Stimulated activated memory B cell treated with anti-CD40 and anti-IgM and Interleukin-4, amounts not matched to agents 10 μg/mL and 1 μg/mL and 100 μg/mL, for 72 hours (primary cell): ENCODE measurements at places on chromosomes 12 and 14.

- ATAC-seq: peak; percentile 77
Observed at GRCh38 chr14:70886421-70887206, 20.6 kb upstream of the PCNX1 start.

DNA sequence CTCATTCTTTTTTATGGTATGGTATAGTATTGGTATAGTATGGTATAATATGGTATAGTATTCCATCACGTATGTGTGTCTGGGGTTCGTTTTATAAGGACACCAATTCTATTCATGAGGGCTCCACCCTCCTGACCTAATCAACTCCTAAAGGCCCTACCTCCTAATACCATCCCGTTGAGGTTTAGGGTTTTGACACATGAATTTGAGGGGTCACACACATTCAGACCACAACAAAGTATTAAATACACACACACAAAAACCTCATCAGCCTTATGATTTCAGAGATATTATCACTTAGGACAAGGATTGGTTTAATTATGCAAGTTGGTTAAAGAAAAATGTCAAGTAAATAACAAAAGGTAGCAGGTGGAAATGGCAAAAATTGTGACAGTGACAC, 54.1 kb upstream of the CHST11 start:
- ATAC-seq: no peak

- ATAC-seq: no peak
Observed at GRCh38 chr12:114936148-114937079, 252.4 kb upstream of the TBX3 start.

DNA sequence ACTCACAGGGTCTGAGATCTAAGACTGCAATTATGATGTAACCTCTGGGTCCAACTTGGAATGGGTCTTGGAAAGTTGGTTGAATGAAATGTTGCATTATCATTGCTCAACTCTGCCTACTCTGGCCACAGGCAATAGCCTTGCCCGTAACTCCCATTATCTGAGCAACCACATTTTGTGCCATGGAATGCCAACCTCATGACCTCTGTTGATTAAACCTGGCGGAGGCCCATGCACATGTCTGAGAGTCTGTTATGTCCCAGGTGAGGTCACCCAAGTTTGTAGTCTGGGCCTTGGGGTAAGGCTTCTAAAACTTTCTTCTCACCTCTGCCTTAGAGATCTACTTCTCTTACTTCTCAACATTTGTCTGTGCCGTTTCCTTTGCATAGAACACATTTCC, 140.9 kb downstream of the TBX5 start:
- ATAC-seq: no peak

DNA sequence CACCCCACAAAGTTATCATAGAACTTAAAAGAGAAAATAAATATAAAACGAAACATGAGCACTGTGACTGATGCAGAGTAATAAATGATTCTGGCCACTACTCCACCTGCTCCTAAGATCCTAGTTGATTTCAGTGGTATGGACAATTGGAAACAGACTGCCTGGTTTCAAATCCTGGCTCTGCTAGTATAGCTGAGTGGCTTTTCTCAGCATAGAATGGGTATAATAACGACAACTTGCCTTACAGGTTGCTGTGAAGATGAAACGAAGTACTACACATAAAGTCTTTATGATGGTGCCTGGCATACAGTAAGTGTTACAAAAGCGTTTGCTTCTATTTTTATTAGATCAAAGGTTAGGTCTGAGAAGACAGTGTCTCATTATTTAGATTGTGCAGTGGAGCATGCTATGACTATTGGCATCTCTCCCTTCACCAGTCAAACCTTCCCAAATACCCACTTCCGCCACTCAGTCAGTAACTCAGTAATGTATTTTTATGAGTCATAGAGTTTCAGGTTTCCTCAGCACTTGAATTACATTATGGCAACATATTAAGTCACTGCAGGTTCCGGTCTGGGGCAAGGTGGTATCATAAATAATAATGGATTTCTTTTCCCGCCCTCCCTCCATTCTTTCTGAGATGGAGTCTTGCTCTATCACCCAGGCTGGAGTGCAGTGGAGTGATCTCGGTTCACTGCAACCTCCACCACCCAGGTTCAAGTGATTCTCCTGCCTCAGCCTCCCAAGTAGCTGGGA, 29.7 kb upstream of the NR2C1 start:
- peak; percentile 94 for ATAC-seq

DNA sequence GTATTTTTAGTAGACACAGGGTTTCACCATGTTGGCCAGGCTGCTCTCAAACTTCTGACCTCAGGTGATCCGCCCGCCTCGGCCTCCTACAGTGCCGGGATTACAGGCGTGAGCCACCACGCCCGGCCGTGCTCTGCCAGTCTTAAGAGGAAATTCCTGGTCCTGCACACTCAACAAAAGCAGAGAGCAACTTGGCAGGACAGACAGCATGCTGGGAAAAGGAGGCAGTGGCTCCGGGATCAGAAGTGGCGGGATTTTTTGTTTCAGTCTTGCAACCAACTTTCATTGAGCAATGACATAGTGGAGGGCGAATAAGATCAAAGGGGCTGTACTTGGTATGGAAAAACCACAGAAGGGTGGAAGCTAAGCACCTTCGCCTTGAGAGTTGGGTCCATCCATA, 2.1 kb downstream of the CKAP4 start:
- no peak for ATAC-seq

GRCh38 chr14:101475456-101476257, 85.6 kb upstream of the DIO3 start:
- ATAC-seq: no peak

- ATAC-seq: no peak
Observed at GRCh38 chr12:510071-510825, 50.5 kb downstream of the B4GALNT3 start.

GRCh38 chr12:81722004-81722403, 37.1 kb downstream of the PPFIA2 start:
- ATAC-seq: no peak

DNA sequence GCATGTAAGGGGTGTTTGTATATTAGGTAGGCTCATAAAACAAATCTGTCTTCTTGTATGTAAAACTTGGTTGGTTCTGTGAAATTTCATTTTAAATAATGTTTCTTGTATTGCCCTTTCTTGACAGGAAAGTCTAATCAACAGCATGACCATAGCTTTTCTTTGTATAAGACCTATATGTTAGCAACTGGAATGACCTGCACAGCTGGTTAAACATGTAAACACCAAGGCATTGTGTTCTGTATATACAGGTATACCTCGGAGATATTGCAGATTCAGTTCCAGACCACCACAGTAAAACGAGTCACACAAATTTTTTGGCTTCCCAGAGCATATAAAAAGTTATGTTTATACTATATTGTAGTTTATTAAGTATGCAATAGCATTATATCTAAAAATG, 183.6 kb downstream of the ERC1 start:
- ATAC-seq: no peak

DNA sequence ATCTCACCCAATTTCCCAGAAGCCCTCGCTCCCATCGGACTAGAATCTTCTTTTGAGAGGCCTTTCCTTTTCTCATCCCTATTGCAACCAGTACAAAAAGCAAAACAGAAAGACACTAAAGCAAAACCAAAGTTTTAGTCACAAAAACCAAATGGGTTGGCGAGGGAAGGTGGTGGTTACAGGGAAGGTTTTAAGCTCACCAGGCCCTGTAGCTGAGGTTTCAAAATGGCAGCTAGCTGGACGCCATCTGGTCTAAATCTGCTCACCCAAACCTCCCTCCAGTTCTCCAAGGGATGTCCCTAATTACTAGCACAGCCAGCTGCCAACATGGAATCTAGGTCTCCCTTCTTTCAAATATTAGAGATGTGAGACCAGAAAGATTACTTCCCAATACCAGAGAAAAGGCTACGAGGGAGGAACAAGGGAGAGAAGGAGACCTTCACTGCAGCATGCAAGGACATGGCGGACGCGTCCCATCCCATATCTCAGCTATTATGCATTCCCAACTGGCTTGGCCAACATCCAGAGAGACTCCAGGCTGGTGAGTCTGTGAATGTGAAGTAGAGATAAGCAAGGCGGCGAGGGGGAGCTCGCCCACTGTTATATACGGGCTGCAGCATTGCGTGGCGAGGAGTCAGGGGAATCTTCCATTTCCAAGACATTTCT, 70.8 kb downstream of the DPF3 start:
- ATAC-seq: no peak
